ENCODE measurements at places on chromosomes 16 and 17.
A peak's percentile ranks its signal among the peaks of the same experiment; 100 is the strongest.

- DNase-seq: peak; percentile 73
Measured at GRCh38 chr17:32584792-32585191, 98.0 kb downstream of the CDK5R1 start.

DNA sequence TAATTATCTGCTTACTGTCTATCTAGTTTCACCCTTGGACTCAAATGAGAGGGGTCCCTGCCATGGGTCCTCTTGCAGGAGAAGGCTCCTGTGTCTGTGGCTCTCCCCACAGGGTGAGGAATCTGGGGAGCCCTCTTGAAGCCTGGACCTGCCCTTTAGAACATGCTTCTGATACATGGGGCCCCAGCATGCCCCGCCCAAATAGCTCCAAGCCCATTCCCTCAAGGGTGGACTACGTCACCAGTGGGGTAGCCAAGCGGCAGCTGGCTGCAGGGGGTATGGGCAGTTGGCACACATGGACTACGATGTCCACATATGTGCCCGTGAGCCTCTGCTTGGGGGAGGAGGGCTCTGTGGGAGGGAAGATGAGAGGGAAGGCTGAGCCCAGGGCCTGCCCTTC lies 39.3 kb downstream of the ARHGAP27 start:
- DNase-seq: no peak

- DNase-seq: no peak
Measured at GRCh38 chr17:50635732-50635981, 976 bp downstream of the ABCC3 start.

GRCh38 chr17:34391241-34391640 lies 28.2 kb upstream of the CCL1 start:
- DNase-seq: no peak

- peak; percentile 75 for DNase-seq
Measured at GRCh38 chr17:77184474-77184873, 43.7 kb downstream of the SEC14L1 start.

Measured in fibroblast of skin of right quadriceps (primary cell).